ENCODE measurements at places on chromosomes 6 and 20.
A peak's percentile ranks its signal among the peaks of the same experiment; 100 is the strongest.

GRCh38 chr20:10665791-10666190 is 8.0 kb downstream of the JAG1 start:
- no peak for DNase-seq

- no peak for DNase-seq
These were observed 18.9 kb downstream of the NPEPL1 start for GRCh38 chr20:58711266-58712051.

- no peak for DNase-seq
These were observed 181.0 kb upstream of the ZNF217 start for GRCh38 chr20:53774461-53775203.

GRCh38 chr6:116933485-116933884 is 56.4 kb downstream of the RFX6 start:
- DNase-seq = no peak

GRCh38 chr6:36682328-36683144 is 4.0 kb downstream of the CDKN1A start:
- peak; percentile 98 for DNase-seq

- DNase-seq = no peak
These were observed 222.2 kb downstream of the LY86 start for GRCh38 chr6:6810727-6811126.

DNA sequence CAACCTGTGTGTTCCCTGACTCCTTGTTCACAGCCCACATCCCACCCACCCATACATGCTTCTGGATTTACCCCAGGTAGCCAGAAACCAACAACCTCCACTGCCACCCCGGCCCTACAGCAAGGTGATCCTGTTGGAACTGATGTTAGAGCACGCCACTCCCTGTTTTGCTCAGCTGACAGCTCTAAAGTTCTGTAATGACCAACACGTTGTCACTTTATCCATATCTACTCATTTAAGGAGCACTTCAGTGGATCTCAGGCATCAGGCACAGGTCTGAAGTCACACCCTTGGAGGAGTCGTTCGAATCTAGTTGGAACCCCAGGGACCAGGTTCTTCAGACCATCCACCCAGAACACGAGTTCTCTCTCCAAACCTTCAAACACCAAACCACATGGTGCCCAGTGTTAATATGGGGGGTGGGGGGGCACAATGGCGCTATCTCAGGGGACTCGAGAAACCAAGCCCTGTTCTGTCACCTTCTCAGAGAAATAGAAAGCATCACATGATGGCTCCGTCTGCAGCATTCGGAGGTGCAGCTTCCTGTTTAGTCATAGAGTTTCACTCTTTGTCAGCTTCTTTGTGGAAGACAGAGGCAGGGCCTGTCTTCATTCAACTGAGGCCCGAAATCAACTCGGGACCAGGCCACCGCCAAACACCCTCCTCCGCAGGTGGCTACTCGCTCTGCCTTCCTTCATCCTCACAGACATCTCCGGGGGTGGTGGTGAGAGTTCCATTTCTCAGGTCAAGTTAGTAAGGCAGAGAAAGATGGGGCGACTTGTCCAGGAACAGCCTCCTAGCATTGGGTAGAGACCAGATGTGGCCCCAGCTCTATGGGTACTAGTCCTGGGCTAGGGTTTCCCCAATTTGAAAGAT is 142.2 kb downstream of the NFATC2 start:
- DNase-seq = no peak

GRCh38 chr6:108673153-108673552 is 112.4 kb downstream of the FOXO3 start:
- DNase-seq = no peak

- DNase-seq = no peak
These were observed 21.1 kb downstream of the SGK1 start for GRCh38 chr6:134296762-134297161.

DNA sequence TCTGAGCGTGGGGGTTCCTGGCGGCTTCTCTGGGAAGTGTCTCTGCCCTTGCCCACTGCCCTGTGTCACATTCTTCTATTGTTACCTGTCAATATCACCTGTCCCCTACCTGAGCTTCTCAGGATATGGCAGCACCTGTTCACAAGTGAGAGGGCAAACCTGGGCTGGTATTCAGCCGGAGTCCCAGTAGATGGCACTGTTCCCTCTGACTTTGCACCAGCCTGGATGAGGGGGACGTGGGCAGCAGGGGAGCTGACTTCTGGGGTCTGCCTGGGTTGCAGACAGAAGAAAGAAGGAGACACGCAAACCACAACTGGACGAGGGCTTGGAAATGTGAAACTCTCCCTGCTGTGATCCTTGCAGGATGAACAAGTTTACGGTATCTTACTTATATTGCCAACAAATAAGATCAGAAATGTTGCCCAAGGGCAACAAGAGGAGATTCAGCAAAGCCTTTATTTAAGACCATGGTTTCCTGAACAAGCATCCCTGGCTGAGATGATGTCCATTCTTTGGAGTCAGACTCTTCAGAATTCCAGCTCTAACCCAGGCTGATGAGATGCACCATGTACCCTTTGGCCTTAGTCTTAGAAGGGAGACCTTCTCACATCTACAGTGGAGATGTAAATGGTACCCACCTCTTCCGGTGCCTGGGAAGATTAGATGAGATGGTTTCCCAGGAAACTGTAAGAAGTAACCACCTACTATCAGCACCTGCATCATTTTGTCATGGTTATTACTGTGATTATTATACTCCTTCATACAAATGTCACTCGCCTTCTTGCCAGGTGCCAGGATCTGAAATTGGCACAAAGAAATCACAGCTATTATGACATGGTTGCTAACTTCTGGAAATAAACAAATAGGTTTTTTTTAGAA is 400.0 kb upstream of the CDH4 start:
- DNase-seq = peak; percentile 35

DNA sequence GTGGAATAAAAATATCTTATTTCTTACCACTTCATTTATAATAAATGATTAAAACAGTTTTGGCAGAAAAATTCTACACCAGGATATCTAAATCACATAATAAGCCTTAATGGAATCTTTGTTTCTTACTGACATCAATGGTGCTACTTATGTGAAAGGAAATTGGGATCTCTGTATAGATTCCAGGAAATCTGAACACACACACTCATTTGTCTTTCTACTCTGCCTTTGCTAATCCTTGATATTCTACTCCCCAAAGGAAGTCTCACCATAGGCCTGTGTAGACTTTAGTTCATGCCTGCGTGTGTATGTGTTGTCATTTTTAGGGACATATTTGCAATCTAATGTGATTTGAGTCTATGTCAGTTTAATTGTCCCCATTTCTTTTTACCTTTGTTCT is 7.9 kb downstream of the ADGRB3 start:
- DNase-seq = no peak

DNA sequence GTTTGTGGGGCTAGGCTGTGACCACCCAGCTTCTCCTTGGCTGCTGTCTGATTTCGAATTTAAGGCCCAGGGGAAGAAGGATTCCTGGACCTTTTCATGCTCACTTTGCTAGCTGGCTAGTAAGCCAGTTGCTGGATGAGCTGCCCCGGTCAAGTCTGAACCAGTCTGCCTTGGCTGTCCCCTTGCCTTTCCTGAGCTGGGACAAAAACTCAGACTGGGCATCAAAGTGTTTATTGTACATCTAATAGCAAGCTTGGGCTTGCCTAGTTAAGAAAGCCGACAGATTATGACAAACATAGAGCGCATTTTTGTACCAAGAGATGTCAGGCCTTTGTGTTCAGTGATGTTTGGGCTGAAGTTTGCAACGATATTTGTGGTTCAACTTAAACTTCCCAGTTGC is 750 bp upstream of the PAK5 start:
- DNase-seq = no peak

- no peak for DNase-seq
These were observed 3.2 kb upstream of the ABT1 start for GRCh38 chr6:26593278-26594130.

DNA sequence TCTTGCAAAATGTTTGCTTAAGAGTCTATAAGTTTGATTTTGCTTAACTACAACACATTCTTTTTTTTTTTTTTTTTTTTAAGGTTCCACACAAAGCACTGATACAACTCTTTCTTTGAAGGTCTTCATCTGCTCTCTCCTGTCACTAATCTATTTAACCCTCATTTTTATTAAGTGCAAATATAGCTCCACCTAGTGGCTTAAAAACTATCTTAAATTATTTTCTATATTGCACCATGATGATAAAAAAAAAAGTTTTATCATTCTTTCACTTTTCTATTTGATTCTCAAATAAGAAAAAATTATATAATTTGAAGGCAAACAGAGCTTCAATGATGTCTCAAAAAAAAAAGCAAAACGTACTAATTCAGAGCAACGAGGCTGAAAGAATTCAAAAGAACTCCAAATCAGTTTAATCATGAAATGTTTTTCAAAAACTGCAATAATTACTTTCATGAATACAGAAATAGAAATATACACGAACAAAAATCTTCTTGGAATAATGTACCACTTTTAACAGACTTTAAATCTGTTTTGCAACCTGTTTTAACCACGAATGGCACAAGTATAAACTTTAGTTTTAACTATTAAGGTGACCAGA is 12.8 kb downstream of the ESF1 start:
- peak; percentile 23 for DNase-seq

DNA sequence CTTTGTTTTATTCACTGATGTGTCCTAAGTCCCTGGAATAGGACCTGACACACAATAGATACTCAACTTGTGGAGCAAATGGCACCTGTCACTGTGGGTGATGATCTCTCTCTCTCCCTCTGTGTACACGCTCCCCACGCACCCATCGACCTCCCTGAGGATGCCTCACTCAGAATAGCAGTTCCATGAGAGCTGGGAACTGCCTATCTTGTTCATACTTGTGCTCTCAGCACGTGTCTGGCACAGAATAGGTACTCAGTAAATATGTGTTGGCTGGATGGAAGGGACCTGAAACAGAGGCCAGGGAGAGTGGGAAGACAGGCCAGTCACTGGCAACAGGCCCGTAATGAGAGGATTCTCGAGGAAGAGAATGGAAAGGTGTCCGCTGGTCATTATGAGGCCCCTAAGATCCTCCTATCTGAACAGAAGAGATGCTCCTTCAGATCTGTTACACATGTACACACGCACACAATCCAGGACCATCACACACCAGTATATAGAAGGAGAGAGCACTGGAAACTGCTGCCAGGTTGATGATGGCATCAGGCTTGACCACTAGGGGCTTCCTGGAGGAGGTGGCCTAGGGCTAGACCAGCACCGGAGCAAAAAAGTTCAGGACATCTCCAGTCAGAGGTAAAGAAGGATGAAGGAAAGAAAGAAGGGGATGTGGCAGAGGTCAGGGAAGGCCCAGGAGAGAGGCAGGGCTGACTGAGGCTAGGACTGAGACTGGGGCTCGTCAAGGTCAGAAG is 30.9 kb downstream of the VEGFA start:
- DNase-seq = no peak

DNA sequence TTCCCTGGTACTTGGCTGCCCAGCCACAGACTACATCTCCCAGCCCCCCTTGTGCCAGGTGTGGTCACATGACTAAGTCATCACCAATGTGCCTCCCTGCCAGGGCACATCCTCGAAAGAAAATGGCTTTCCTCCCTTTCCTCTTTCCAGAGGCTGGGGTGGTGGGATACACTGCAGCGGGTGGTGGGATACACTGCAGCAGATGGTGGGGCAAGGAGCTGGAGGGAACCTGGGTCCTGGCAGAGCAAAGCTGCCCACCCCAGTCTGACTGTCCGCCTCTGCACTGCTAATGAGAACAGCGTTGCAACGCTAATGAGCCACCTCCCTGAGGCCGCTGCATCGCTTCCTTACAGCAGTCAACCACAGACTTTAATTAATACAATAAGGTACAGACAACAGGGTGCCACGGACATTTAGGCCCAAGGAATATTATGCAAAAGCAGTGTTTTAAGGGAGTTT is 125.3 kb downstream of the PREX1 start:
- no peak for DNase-seq

DNA sequence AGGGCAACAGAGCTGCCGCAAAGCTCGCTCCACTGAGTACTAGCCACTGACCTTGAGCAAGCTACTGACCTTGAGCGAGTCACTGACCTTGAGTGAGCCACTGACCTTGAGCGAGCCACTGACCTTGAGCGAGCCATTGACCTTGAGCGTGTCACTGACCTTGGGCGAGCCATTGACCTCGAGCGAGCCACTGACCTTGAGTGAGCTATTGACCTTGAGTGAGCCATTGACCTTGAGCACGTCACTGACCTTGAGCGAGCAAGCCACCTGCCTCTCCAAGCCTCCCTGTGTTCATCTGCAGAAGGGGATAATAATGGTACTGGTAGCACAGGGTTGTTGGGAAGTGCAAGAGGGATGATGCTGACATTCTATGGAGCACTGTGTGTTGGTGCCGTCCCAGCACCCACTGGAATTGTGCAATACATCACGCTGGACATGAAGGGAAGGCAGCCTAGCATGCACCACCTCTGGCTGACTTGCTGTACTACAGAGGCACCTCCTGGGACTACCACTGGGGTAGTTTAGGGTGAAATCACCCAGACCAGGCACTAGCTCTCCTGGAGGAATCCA is 60.2 kb downstream of the CTCFL start:
- no peak for DNase-seq

DNA sequence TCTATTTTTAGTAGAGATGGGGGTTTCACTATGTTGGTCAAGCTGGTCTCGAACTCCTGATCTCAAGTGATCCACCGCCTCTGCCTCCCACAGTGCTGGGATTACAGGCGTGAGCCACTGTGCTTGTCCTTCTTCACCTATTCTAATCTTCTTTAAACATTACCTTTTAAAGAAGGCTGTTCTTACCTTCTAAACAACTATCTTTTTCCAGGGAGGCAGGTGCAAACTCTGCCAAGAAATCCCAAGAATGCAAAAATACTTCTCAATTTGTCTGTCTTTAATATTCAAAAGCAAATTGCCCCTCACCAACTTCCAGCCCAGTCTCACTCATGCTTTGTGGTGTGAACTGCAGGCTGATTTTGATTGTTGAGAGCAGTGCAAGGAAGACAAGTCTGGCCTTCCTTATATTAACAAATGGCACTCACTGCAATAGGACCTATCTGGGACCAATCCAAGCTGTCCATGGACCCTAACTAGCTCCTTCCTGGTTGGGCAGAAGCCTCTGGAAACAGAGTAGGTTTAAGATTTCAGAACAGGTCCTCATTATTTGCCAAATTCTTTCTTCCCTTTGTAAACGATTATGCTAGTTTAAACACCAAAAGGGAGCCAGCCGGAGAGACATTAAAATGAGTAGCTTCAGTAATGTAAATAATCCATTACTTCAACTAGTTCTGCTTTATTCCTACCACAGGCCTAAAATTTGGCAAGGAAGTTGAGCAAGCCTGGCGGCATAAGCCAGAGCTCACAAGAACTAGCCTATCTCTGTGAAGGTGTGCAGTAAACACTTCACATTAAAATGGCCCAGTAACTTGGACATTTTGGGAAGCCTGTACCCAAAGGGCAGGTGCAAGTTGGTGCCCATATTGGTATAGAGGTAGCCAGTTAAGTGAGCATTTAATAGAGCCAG is 1.6 kb downstream of the SCAND1 start:
- DNase-seq = peak; percentile 9

GRCh38 chr20:6045566-6045965 is 8.3 kb downstream of the LRRN4 start:
- no peak for DNase-seq

DNA sequence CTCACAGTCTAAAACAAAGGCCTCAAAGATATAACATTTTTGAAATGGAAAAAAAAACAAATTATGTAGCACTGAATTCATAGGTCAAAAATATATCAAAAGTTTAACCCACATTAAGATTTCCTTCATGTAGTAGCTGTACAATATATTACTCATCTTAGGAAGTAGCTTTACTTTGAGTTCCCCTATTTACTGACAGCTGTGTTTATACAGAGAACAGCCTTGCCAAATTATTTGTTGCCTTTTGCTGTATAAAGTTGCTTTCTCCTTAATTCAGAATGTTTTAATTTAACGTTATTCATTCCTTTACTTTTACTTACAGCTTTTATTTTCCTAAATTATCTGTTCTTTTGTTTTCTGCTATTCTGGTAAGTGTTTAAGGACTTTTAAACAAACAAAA is 181.0 kb downstream of the COL12A1 start:
- DNase-seq = no peak

- peak; percentile 17 for DNase-seq
These were observed 55.7 kb upstream of the TNFAIP3 start for GRCh38 chr6:137811121-137811915.

Data from DMS79 treated with DMSO at 0.1 percent for 48 hours (cell line).